ENCODE measurements at places on chromosomes 3 and 15. TPM values are rescaled to one million over a fixed set of nuclear protein-coding genes. Genes with fewer than 3 reads are reported as not detected.

Gene FANCD2OS
- total RNA-seq = not detected

Gene CLDN18
- not detected for total RNA-seq

DNA sequence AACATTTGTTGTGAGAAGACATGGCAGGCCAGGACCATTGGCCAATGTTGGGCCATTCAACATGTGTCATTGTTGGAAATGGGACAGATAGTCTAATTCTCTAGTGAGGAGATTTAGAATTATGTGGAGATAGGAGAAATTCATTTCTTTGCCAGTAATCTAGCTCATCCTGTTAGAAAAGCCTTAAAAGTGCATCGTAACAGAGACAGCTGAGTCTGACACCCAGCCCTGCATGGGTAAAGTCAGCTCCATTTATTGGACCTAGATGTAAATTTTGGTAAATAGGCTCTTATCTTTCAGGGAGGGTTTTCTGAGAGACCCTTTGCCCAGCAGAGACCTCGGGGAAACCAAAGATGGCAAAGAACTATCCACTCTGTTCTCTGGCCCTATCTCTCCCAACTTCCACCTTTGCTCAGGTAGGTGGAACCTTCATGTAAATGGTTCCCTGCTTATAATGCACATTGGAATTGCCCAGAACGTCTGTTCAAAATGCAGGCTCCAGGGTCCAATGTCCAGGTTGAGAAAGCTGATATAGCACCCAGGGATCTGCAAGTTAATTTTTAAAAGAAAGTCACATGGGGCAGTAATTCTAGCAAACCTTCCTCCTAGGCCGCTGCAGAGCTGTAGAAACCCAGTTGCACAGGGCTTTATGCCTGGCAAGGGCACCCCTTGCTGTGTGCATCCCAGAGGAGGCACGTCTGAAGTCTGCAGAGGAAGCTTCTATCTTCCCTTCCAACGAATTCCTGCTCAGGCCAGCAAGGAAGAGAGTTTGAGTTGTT, 365.9 kb upstream of the PROK2 start:
- no peak for DNase-seq

DNA sequence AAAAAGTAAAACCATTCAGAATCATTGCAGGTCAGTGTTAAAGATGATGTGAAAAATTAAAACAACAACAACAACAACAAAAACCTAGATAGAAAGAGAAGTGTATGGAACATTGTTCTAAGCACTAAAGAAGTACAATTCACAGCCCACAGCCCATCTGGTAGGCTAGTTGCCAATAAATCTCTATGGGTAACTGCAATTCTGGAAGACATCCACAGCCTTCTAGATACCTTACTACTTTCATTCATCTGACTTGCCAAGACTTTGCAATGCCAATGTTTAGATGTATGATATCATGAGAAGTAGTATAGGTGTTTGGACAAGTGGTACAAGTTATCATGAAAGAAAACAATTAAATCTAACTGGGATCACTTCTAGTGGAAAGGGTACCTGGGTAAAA, 198.6 kb downstream of the VGLL3 start:
- DNase-seq = no peak

DNA sequence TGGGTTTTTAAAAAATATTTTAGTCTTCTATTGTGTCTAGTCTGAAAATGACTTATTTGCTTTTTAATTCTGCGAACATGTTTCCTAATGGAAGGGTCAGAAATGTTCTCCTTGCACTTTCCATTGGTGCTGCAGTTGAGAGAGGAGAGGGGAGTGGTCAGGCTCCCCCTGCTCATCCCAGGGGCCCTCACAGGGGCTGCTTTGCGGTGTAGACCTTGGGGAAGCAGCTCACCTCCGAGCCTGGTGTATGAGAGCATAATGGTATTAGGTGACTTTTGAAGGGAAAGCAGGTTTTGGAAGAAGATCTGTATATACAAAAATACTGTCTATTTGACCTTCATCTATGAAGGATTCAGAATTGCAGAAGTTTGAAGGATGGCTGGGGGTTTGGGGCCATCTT, 28.3 kb downstream of the APBA2 start:
- DNase-seq = peak; percentile 19

DNA sequence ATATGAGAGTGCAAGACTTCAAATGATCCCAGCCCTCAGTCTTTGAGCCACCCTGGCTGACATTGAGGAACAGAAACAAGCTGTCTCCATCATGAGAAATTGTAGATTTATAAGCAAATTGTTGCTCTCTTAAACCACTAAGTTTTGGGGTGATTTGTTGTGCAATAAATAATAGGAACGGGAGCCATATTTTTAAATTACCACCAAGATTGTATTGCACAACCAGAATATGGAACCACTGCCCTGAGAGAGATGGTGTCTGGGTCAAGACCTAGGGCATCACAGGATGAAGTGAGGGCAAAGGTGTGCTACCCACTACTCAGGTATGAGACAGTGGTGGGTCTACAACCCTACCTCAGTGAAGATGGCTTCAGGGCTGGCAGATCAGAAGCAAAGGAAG, 2.3 kb upstream of the CFAP92 start:
- no peak for DNase-seq

GRCh38 chr15:99704444-99704838, 28.8 kb downstream of the LYSMD4 start:
- DNase-seq = no peak

DNA sequence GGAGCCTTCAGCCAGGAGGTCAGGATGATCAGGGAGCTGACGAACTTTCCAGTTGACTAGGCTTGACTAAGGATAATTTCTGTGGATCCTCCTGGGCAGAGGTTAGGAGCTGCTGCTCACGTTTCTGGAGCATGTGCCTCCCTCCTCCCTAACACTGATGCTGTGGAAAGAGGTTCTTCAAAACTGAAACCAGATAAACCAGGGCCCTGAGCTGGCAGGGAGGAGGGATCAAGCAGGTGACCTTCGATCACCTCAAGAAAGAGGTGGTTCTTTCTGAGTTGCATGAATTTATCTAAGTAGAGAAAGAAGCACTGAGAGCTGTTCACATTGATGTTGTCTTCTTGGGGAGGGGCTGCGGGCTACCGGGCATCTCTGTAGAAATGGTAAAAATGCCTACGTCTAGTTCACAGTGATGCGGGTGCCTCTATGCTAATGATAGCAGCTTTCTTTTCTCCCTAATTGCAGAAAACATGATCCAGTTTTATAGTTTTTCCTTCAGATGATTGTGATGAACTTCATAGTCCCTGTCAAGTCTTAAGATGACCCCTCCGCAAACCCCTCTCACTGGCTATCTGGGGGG, 332.7 kb upstream of the LRRFIP2 start:
- no peak for DNase-seq

- DNase-seq = no peak
Observed at GRCh38 chr3:46208167-46208704, at the start of gene CCR1. CCR1 (minus strand) TSS chr3:46208313; CDS start chr3:46204313, 4,000 bp downstream.

Gene GCSAM
- not detected for total RNA-seq

Gene HOMER2
- total RNA-seq = 6.9 TPM

Gene CD86
- total RNA-seq = not detected

DNA sequence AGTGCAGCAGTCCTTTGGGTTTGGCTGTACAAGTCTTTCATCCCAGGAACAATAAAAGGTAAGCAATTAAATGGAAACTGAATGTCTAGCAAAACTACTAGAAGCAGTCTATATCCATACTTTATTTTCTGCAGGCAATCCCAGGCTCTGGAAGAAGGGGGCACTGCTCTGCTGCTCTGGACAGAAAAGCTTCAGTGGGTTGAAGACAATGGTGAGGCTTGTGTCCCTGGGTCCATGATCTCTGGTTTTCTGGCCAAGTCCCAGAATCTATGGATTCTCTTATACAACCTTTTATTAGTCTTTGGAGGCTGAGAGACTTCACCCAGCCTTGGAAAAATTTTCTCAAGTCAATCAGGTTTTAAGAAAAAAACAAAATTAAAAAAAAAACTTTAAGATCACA, 35.6 kb downstream of the SCAP start:
- no peak for DNase-seq

- DNase-seq = no peak
Observed at GRCh38 chr3:192042116-192042515, 581.2 kb downstream of the PYDC2 start.

Gene MUC13
- total RNA-seq = not detected

- no peak for DNase-seq
Observed at GRCh38 chr3:111285694-111286093, 214.1 kb downstream of the NECTIN3 start.

DNA sequence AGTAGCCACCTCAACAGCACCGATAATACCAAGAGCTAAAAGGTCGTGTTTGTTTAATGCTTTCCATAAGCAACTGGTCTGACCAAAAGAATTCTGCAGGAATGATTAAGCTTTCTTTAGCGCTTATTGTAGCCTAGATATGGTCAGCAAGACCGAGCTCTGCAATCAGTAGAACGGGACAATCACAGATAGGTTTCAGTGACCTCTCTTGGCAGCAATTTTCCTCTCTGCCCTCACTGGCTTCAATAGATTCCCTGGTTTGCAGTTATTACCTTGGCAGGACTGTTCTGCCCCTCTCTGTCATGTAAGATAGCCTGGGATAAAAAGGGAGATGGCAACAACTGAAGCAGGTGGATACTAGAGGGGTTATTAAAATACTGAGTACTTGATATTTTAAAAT, 337.1 kb upstream of the NECTIN3 start:
- DNase-seq = no peak

- no peak for DNase-seq
Observed at GRCh38 chr3:5140230-5140621, 18.1 kb downstream of the ARL8B start.

DNA sequence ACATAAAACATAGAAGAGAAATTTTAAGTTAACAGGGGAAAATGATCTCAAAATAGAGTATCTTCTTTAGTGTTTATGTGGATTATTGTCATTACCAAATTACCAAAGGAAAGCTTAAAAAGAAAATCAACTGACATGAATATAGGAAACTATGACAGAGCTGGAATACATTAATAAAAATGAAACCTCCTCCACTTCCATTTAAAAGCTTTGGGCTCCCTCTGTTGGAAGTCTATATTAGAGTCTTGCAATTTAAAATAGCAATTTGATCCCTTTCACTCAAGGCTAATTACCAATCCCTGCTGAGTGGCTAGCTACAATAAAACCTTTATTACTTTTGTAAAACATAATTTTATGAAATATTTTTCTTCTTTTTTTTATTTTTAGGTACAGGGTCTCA, 61.4 kb upstream of the IMPG2 start:
- no peak for DNase-seq

- DNase-seq = no peak
Observed at GRCh38 chr3:71423151-71423906, 160.2 kb downstream of the FOXP1 start.

- DNase-seq = no peak
Observed at GRCh38 chr15:71443538-71443937, 328.3 kb downstream of the THSD4 start.

Gene GRM7
- not detected for total RNA-seq

Gene AQP9
- total RNA-seq = not detected

GRCh38 chr15:61639491-61639890, 410.4 kb upstream of the RORA start:
- no peak for DNase-seq

Gene CXCR6
- not detected for total RNA-seq

DNA sequence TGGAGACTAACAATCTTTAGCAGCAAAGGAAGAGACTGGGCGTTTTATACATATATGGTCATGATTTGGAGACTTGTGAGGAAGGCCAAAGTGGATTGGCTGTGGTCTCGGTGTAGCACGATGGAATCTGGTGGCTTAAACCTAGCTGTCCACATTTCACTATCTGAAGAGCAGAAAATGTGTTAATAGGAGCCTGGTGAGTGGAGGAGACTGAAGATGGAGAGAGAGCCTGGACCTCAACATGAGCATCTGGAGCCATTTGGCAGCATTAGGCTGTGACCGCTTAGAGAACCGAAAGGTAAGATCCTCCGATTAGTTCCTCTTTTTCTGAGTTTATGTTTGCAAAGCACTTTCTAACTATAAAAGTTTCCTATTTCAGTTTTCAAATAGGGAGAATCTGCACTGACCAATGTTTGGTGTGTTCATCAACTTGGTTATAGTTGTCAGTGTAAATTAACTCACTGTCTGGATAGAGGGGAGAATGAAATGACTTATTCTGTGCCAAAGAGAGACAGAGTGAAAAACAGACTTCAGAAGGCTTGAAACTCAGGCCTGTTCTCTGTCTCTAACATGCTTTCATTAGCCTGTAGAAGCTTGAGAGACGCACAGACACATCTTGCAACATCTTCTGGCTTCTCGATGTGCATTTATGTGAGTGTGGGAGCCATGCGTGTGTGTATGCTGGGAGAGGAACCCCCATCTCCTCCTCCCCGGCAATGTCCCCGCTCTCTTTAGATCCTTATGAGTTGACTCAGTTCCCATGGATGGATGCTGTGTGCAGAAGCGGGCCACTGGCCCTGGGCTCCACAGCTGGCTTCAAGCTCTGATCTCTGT, 244.7 kb upstream of the TBL1XR1 start:
- no peak for DNase-seq

Gene LMOD3
- not detected for total RNA-seq

Gene MINAR1
- 4.0 TPM for total RNA-seq

Gene GOLGA8G
- not detected for total RNA-seq

GRCh38 chr15:48120745-48121144, at the start of gene SLC24A5:
SLC24A5 (plus strand) TSS chr15:48120990; CDS start chr15:48121045, 55 bp downstream.
- no peak for DNase-seq

Gene OIP5
- total RNA-seq = 1.8 TPM

Gene PLSCR4
- total RNA-seq = 18.9 TPM

Gene CHDH
- 0.46 TPM for total RNA-seq

Gene SIDT1
- not detected for total RNA-seq

DNA sequence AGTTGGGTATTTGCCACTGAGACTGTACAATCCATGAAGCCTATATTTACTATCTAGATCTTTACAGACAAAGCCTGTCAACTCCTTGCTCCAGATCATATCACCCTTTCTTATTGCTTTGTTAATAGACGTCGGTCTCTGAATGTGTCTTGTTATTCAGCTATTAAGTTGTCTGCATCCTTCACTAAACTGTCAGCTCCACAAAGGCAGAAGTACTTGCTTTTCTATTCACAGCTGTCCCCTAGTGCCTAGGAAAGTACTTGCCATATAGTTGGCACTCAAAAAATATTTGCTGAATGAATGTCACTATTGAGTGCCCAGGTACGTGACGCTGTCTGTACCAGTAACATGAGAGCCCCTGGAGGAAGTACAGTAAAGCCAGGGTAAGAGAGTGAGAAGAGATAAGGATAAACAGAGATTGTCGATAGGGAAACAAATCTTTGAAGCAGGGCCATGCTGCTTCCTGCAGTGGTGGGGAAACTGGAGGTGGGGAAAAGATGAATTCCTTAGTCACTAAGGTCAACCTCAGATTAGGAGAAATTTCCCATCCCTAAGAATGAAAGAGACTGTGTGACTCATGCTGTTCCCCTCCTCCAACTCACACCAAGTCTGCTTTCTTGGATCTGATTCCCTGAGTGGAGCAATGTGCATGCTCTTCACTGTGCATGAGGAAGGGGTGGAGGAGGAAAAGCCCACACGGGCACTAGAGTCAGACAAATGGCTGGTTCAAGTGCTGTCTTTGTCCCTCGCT, 36.3 kb downstream of the PRICKLE2 start:
- no peak for DNase-seq
